Activated T-cell treated with anti-CD3 and anti-CD28 coated beads, Interleukin-2, amount 50 U/mL, for 4 hours (primary cell): ENCODE measurements at places on chromosomes 12 and 14. TPM values are rescaled to one million over a fixed set of nuclear protein-coding genes. Genes with fewer than 3 reads are reported as not detected.

- DNase-seq, result no peak
Measured at GRCh38 chr12:58459191-58459590, 461.1 kb downstream of the LRIG3 start.

GRCh38 chr12:51755251-51755650 lies 93.3 kb downstream of the FIGNL2 start:
- DNase-seq, result no peak

- DNase-seq, result no peak
Measured at GRCh38 chr12:53996240-53997203, 3.4 kb upstream of the HOXC9 start.

DNA sequence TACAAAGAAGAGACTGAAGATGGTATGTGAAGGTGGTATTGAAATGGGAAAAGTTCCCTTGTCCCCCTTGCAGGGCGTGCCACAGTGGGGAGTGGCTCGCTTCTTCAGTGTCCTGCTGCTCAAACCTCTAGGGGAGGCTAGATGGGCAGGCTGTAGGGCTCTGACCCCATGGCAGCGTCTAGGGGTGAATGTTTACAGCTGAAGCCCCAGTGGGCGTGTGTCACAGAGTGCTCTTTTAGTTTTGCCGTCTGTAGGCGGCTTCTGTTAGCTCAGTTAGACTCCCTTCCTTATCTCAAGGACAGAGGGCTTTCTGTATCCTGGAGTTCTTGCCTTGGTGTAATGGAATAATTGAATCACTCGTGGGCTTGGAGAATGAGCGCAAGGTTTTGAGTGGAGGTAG lies 266.2 kb downstream of the RAD51B start:
- DNase-seq, result no peak

- DNase-seq, result no peak
Measured at GRCh38 chr12:15987696-15988095, 76.6 kb downstream of the DERA start.

DNA sequence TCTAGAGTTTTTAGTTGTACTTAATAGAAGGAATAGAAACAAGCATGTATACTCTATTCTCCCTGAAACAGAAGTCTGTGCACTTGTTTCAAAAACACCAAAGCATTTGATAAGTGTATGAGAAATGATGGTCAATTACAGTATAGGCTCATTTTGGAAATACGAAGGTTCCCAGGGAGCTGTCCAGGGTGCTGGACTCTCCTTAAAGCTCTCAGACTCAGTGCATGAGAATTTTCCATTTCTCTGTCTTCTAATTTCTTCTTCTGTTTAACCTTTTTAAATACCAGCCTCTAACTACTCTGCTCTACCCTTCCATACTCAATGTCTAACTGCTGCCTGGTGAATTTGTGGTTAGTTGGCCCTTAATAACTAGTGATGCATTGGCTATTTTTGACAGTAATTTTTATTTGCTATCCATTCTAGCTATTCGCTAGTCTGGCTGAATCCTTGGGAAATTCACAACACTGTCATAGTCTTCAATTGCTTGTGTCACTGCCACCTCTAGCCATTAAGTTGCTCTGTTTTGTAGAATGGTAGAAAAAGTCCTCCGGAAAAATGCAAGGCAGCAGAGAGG lies 229.2 kb downstream of the NRXN3 start:
- no peak for DNase-seq

DNA sequence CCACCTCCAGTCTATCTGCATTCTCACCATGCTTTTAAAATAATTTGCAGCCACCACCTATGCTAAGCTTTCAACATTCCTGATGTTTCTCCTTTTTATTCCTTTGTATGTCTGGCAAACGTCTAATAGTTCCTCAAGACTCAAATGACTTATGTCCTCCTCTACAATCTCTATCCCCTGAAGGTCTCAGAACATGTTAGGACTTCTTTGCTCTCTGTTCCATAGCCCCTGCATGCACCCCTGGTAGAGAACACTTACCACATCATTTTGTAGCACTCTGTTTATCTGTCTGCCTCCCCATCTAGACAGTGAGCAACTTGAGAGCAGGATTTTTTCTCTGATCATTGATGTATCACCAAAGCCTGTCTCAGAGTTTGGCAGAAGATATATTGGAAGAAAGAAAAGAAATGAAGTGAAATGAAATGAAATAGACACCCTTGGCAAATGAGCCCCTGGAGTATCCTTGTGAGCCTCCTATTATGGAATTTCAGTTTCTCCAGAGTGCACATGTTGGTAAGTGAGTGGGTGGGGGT lies 1231.2 kb upstream of the FLRT2 start:
- no peak for DNase-seq

GRCh38 chr12:64660237-64661018 lies 50.1 kb downstream of the RASSF3 start:
- DNase-seq, result no peak

DNA sequence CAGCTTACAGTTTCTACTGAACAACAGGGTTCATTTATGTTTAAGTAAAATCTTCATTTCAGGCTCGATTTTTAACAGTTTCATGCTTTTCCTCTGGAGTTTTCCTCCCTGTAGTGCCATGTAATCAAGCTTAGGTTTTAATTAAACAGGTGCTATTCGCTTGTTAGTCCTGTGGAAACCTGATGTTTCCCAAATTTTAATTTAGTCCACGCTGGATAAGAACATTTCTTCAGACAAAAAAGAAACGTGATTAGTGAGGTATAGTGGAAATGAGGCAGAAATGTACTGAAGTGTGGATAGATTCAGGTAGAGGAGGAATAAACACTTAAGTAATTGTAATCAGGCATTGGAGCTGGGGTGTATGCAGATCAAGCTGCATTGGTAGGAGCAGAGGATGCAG lies 1217.5 kb downstream of the AACS start:
- no peak for DNase-seq

GRCh38 chr14:103533137-103533998 lies 4.4 kb downstream of the TRMT61A start:
- DNase-seq, result no peak

GRCh38 chr12:56130876-56131275 lies 2.8 kb downstream of the ESYT1 start:
- DNase-seq, result no peak

GRCh38 chr14:99522934-99523703 lies 41.9 kb downstream of the CCNK start:
- no peak for DNase-seq

DNA sequence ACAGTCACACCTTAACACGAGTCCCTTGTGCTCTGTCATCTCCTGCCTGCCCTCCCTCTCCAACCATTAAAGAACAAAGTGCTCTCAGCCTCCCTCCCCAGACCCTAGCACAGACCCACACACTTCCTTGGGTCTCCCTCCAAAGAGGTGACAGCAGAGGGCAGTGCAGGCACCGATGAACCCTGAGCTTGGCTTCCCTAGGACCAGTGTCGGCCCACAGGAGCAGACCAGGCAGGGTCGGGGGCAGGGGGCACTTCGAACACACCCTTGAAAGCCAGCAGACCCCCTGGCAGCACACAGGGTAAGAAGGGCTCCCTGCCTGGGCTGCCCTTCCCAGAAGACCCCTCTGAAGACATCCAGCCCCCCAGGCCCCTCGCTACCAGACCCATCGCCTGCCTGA lies 7.0 kb downstream of the CDK2AP1 start:
- DNase-seq, result no peak

DNA sequence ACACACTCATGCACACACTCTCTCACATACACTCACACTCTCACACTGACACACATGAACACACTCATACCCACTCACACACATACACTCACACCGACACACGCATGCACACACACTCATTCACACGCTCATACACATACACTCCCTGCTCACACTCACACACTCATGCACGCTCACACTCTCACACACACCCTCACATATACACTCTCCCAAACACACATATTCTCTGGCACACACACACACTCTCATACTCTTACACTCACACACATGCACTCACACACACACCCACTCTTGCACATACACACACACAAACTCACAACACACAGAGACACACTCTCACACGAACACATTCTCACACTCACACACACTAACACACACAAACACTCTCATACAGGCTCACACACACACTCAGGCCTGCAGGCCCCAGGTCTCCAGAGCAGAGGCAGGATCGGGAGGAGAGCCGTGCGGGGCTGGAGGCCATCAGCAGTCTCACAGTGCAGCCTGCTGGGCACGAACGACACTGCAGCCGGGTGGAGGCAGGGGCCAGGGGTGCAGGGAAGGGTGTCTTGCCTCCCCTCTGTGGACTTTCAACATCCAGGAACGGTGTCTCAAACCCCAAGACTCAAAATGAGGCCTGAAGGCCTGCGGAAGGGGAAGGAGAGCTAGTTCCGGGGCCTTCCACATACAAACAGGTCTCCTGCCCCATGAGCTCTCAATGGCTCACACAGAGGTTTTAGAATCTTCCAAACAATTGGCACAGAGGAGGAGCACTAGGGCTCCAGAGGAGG lies 148.7 kb downstream of the ANO2 start:
- no peak for DNase-seq

DNA sequence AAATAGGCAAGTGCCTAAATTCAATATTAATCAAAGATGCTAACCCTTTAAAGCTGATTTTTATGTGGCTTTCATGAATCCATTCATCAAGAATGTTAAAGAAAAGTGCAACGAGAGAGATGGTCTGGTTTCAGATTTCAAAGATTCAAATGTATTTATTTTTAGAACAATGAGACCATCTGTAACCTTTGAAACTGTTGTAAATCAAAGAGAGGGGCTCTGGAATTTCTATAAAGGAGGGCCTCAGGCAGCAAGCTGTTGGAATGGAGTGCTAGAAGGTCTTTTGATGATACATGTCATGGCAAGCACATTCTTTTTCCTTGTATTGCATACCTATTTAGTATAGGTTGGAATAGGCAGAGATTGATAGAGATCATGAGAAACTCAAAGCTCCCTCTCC lies 433.0 kb downstream of the LRIG3 start:
- no peak for DNase-seq

GRCh38 chr12:203462-204260 lies 10.3 kb downstream of the SLC6A12 start:
- DNase-seq, result no peak

DNA sequence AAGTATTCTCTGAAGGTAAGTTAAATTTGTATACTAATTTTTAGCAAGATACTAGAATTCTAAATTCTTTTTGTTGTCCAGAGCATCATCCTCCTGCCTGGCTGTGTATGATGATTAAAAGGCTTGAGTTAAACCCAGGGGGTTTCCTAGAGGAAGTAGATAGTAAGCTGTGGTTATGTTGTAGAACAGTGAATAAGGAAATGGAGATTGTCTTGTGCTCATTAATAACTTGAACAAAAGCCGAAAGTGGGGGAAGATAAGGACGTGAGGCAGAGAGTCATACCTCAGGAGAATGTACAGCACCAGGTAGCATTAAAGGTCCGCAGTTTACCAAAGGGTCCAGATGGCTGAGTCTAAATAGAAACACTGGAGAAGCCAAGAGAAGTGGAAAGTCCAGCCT lies 42.0 kb downstream of the CKB start:
- no peak for DNase-seq

DNA sequence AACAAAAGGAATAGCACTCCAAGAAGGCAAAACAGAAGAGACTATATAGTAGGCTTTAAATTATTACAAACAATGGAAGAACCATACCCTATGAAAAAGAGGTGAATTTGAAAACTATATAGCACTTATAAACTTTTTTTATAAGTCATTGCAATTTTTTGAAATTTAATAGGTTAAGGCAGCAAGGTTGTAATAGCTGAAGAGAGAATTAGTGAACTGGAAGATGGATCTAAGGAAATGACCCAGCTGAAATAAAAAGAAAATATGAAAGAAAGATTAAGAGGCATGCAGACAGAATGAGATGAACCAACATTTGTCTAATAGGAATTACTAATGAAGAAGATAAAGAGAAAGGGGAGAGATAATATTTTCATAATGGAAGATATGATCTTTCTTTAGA lies 9.8 kb downstream of the TESC start:
- no peak for DNase-seq

- peak; percentile 24 for DNase-seq
Measured at GRCh38 chr12:553216-554000, 93.7 kb downstream of the B4GALNT3 start.

- DNase-seq, result no peak
Measured at GRCh38 chr14:21095430-21096205, 2.8 kb downstream of the ZNF219 start.

- DNase-seq, result no peak
Measured at GRCh38 chr12:54858562-54858961, 4.2 kb downstream of the MUCL1 start.

DNA sequence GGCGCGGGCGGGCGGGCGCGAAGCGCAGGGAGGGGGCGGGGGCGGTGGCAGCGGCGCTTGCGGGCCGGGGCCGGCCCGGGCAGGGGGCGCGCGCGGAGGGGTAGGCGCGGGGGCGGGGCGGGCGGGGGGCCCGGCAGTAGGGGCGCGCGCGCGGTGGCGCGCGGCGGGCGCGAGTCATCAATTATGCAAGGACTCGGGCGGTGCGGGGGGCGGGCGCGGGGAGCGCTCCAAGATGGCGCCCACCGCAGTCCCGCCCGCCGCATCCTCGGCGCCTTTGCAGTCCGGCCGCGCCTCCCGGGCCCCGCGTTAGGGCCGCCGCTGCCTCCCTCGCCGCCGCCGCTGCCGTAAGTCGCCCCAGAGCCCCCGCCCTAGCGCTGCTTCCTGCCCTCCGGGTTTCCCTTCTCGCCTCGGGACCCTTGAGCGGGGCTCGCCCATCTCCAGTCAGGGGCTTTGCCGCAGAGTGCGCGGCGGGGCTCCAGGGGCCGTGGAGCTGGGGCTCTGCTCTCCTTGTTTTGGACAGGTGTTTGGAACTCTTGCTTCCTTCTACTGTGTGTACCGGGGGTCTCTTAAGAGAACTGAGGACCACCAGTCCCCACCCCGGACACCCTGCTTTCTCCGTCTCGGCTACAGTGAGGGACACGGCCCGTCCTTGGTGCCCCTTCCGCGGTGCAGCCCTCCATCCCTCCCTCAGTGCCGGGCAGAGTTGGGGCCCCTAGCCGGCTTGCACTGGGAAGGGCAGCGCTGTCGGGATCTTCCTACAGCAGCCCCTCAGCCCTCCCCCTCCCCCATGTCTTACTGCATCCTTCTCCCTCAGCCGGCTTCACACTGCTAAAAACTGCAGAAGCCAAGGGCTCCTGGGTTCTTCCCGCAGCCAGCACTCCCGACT lies at the start of gene SCN8A:
Gene SCN8A, plus strand, starts transcription at position 218 of the 886 bp plus-strand sequence. CDS start 71,585 bp downstream, outside the sequence.
- peak; percentile 35 for DNase-seq

GRCh38 chr14:22803687-22803974 lies 11.6 kb downstream of the SLC7A7 start:
- DNase-seq, result no peak

The PZP gene
- total RNA-seq, result not detected

The CALCOCO1 gene
- total RNA-seq, result 2.6 TPM

The POTEM gene
- not detected for total RNA-seq

The OTX2 gene
- not detected for total RNA-seq

The GLIPR1L1 gene
- total RNA-seq, result not detected

The SLC11A2 gene
- total RNA-seq, result 45.0 TPM

The PPP1R1A gene
- not detected for total RNA-seq

The GALNT9 gene
- 0.34 TPM for total RNA-seq

The KRT6A gene
- not detected for total RNA-seq

The DUSP16 gene
- 24.0 TPM for total RNA-seq

The RASAL1 gene
- total RNA-seq, result 0.87 TPM

The NANOG gene
- not detected for total RNA-seq

The SLC17A8 gene
- total RNA-seq, result not detected

The GLIPR1L2 gene
- not detected for total RNA-seq

The SP7 gene
- not detected for total RNA-seq
